ENCODE measurements at places on chromosomes 1 and 21. TPM values are rescaled to one million over a fixed set of nuclear protein-coding genes. Genes with fewer than 3 reads are reported as not detected.

- no peaks in the 10 kb centered on the region for H3K4me1 ChIP-seq
- no peak overlapping the region for H3K27ac ChIP-seq
- no peaks in the 10 kb centered on the region for H3K36me3 ChIP-seq
- no peak overlapping the region for H3K4me3 ChIP-seq
Observed at GRCh38 chr1:92778376-92778775, 6.5 kb downstream of the EVI5 start.

GRCh38 chr1:31509124-31510072 lies 66.9 kb upstream of the TINAGL1 start:
- H3K27ac ChIP-seq = no peak overlapping the region
- H3K36me3 ChIP-seq = no peaks in the 10 kb centered on the region
- DNase-seq = no peak
- H3K4me1 ChIP-seq = peaks cover 7% of the 10 kb centered on the region

The RGS7 gene
- polyA plus RNA-seq = not detected

The IL19 gene
- polyA plus RNA-seq = not detected

DNA sequence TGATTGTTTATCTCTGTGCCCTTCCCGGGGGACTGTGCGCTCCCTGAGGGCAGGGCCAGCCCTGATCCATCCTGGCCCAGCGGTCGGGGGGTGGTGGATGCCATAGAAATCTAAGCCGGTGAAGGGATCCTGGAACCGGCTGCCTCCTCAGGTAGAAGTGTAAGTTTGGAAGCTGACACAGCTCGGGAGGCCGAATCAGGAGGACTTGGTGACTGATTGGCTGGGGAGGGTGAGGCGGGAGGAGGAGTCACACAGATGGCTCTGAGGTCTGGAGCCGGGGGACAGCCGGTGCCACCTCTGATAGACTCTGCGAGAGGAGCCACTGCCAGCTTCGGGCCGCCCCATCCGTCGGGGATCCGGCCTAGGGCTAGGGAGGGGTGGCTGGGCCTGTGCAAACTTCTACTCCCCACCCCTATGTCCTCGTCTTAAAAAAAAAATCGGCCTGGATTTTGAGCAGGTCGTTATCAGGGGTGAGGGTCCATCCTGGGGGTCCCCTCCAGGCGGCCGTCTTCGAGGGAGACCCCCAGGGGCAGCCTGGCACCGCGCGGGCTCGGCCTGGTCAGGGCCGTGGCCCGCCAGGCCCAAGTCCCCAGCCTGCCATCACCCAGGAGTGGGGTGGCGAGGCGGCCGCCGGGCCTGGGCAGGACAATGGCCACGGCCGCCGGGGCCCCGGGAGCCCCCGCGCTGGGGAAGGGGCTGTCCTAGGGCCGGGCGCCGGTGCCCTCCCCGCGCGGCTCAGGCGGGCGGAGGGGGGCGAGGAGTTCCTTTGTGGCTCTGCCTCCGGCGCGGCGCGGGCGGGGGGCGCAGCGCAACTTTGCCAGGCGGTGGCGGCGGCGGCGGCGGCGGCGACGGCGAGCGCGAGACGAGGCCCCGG lies 708 bp upstream of the ZNF362 start:
- no peak overlapping the region for H3K27ac ChIP-seq
- no peak for DNase-seq
- no peak overlapping the region for H3K4me3 ChIP-seq
- H3K36me3 ChIP-seq = no peaks in the 10 kb centered on the region
- no peaks in the 10 kb centered on the region for H3K27me3 ChIP-seq

DNA sequence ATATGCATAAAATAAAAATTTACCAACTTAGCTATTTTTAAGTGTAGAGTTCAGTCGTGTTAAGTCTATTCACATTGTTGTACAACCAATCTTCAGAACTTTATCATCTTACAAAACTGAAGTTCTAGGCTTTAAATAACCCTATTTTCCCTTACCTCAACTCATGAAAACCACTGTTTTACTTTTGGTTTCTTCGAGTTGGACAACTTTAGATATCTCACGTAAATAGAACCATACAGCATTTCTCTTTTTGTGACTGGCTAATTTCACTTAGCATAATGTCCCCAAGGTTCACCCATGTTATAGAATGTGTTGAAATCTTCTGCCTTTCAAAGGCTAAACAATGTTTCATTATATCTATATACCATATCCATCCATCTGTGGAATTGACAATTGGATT lies 819.0 kb upstream of the ADGRL4 start:
- H3K27me3 ChIP-seq = no peaks in the 10 kb centered on the region
- no peak for DNase-seq

DNA sequence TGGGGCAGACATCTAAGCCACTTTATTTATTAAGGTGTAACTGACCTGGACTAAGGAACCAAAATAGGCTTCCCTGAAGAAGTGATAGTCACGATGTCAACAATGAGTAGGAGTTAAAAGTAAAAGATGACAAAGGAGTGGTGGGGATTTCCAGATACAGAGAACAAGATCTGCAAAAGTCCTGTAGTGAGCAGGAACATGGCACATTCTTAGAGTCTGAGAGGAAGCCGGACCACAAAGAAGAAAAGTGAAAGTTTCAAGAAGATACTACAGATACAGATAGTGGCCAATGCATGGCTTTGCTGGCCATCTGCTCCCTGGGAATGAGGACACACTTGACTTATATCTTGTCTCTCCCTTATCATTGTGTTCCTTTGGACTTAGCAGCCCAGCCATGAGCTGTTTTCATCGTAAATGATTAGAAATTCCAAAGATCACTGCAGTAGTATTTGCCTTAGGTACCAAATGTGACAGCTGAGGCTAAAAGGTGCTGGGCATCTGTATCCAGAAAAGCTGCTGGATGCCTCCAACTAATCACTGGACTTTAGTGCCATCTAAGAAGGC lies 302.4 kb upstream of the NR5A2 start:
- H3K36me3 ChIP-seq = no peaks in the 10 kb centered on the region
- no peak for DNase-seq
- no peaks in the 10 kb centered on the region for H3K4me1 ChIP-seq
- no peaks in the 10 kb centered on the region for H3K27me3 ChIP-seq
- H3K4me3 ChIP-seq = no peak overlapping the region
- H3K27ac ChIP-seq = no peak overlapping the region

The PSMD4 gene
- 239 TPM for polyA plus RNA-seq

GRCh38 chr1:182786223-182786994 lies 3.2 kb upstream of the NPL start:
- no peak overlapping the region for H3K4me3 ChIP-seq
- H3K4me1 ChIP-seq = peaks cover 15% of the 10 kb centered on the region

DNA sequence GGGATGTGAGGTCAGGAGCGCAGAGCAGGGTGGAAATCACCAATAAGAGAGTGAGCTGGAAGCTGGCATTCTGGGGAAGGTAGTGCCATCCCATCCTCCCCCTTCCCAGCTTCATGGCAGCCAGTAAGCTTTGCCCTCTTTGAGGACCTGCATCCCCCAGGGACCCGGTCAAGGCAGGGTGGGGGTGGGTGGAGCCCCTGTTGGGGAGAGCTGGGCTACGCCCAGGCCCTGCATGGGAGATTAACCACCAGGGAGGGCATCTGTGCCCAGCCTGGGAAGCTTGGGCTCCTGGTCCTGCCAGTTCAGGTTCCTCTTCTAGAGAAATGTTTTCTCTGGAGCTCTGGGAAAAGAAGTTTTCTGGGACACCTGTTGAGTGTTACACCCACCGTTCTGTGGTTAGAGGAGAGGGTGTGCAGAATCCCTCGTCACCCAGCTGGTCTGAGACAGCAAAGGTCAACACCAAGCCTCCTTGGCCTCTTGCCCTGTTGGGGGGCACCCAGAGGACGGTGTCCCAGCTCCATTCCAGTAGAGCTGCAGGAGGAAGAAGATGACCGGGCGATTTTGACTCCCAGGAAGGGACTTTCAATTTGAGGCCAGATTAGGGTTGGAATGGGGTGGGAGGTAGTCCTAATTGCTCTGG lies 30.1 kb upstream of the TENT5C start:
- DNase-seq = no peak
- no peaks in the 10 kb centered on the region for H3K27me3 ChIP-seq
- H3K27ac ChIP-seq = no peak overlapping the region
- H3K4me1 ChIP-seq = peaks cover 16% of the 10 kb centered on the region
- no peak overlapping the region for H3K4me3 ChIP-seq

- no peak overlapping the region for H3K27ac ChIP-seq
- no peaks in the 10 kb centered on the region for H3K4me1 ChIP-seq
- no peak for DNase-seq
- H3K36me3 ChIP-seq = no peaks in the 10 kb centered on the region
Observed at GRCh38 chr1:48194801-48195200, 27.7 kb upstream of the SLC5A9 start.

The SPATA21 gene
- not detected for polyA plus RNA-seq

DNA sequence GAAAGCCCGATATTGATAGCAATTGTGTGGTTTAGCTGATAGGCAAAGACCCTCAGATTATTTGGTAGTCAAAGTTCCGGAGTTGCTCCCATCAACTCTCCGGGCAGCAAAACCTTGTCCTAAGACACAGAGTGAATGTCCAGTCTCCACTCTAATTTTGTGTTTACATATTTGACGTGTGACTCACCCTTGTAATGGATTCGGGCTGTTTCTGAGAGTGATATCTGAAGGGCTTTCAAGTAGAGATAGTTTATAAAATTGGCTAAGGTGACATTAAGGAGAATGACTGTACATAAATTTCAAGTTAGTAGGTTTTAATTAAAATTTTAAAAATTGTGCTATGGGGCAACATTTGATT lies 154.2 kb downstream of the CNIH3 start:
- DNase-seq = no peak
- H3K36me3 ChIP-seq = no peaks in the 10 kb centered on the region
- no peaks in the 10 kb centered on the region for H3K4me1 ChIP-seq
- no peak overlapping the region for H3K27ac ChIP-seq
- no peak overlapping the region for H3K4me3 ChIP-seq

DNA sequence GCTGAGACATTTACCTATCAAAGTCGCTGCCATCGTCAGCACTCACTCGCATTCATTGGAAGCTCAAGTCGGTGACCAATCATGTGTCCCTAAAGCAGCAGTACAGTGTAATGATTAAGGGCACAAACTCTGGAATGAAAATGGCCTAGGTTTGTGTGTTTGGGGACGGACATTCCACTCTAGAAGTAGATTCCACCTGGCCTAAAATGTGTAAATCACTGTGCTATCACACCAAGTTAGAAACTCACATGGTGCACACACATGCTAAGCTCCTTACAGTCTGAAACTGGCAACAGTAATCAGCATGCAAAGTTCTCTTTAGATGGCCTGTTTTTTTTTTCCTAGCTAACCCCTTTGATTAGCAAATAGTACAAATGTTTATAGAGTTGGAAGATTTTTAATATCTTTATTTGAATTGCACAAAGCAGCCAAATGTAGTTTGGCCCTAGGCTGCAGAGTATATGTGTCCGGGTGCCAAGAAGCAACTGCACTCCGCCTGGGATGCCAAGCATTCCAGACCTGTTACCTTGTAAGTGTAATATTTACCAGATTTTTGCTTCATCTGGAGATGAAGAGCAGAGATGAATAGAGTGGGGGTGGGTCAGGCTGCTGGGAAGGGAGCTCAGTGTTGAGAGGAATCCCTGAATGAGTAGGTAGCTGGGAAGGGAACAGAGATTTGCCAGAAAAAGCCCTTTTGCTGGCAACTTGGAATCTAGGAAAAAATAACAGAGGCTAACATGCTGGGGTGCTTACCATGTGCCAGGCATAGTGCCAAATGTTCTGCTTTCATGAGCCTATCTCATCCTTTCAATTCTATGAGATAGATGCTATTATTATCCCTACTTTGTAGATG lies 35.2 kb downstream of the TGFB2 start:
- peaks cover 5% of the 10 kb centered on the region for H3K4me1 ChIP-seq
- no peaks in the 10 kb centered on the region for H3K36me3 ChIP-seq
- no peaks in the 10 kb centered on the region for H3K27me3 ChIP-seq

- H3K27ac ChIP-seq = no peak overlapping the region
- H3K4me3 ChIP-seq = no peak overlapping the region
- DNase-seq = no peak
- H3K36me3 ChIP-seq = no peaks in the 10 kb centered on the region
- H3K27me3 ChIP-seq = no peaks in the 10 kb centered on the region
- peaks cover 24% of the 10 kb centered on the region for H3K4me1 ChIP-seq
Observed at GRCh38 chr1:206812471-206812870, 40.2 kb upstream of the IL10 start.

The OR2L13 gene
- polyA plus RNA-seq = not detected

DNA sequence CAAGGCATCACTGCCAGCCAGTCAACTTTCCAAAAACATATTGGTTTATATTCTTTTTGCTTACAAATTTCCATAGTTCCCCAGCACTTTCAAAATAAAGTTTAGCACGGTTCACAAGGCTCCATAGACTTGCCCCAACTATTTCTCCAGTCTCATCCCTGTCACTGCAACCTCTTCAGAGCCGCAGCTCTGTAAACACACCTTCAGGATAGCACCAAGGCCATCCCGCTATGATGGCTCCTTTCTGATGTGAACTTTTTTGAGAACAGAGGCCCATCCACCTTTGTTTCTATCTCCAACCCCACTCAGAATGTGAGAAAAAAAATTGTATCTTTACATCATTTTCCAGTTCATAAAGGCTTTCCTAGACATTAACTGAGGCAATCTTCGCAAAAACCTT lies 26.3 kb downstream of the PGM1 start:
- DNase-seq = no peak
- no peaks in the 10 kb centered on the region for H3K4me1 ChIP-seq
- H3K27ac ChIP-seq = no peak overlapping the region

The HES4 gene
- not detected for polyA plus RNA-seq

GRCh38 chr21:26332867-26333266 lies 162.3 kb upstream of the APP start:
- no peak overlapping the region for H3K4me3 ChIP-seq
- no peaks in the 10 kb centered on the region for H3K27me3 ChIP-seq
- no peak overlapping the region for H3K27ac ChIP-seq
- no peak for DNase-seq
- no peaks in the 10 kb centered on the region for H3K36me3 ChIP-seq

GRCh38 chr1:177130451-177130945 lies 34.0 kb downstream of the ASTN1 start:
- H3K4me1 ChIP-seq = no peaks in the 10 kb centered on the region
- no peaks in the 10 kb centered on the region for H3K36me3 ChIP-seq
- H3K27ac ChIP-seq = no peak overlapping the region
- no peaks in the 10 kb centered on the region for H3K27me3 ChIP-seq
- no peak overlapping the region for H3K4me3 ChIP-seq
- DNase-seq = no peak

- DNase-seq = peak; percentile 70
- H3K36me3 ChIP-seq = no peaks in the 10 kb centered on the region
- peaks cover 4% of the 10 kb centered on the region for H3K27me3 ChIP-seq
- H3K4me1 ChIP-seq = peaks cover 30% of the 10 kb centered on the region
- H3K27ac ChIP-seq = no peak overlapping the region
- H3K4me3 ChIP-seq = peak overlapping the region; percentile 42
Observed at GRCh38 chr21:42614811-42615351, 38.5 kb upstream of the PDE9A start.

GRCh38 chr21:36698981-36699545 lies at the start of gene SIM2:
TSS of gene SIM2 (plus strand) at chr21:36699115. CDS start at chr21:36699747, 632 bp downstream.
- H3K27ac ChIP-seq = no peak within 1 kb of the TSS
- H3K27me3 ChIP-seq = peaks cover 60% of the 10 kb centered on the region
- peaks cover 10% of the 10 kb centered on the region for H3K4me1 ChIP-seq
- H3K36me3 ChIP-seq = no peaks in the 10 kb centered on the region

GRCh38 chr1:17979815-17980214 lies 127.8 kb upstream of the IGSF21 start:
- H3K4me1 ChIP-seq = no peaks in the 10 kb centered on the region
- no peak for DNase-seq
- H3K36me3 ChIP-seq = no peaks in the 10 kb centered on the region
- H3K27me3 ChIP-seq = no peaks in the 10 kb centered on the region

The CCDC190 gene
- not detected for polyA plus RNA-seq
